ENCODE measurements at places on chromosomes 16 and 17.
A peak's percentile ranks its signal among the peaks of the same experiment; 100 is the strongest.

DNA sequence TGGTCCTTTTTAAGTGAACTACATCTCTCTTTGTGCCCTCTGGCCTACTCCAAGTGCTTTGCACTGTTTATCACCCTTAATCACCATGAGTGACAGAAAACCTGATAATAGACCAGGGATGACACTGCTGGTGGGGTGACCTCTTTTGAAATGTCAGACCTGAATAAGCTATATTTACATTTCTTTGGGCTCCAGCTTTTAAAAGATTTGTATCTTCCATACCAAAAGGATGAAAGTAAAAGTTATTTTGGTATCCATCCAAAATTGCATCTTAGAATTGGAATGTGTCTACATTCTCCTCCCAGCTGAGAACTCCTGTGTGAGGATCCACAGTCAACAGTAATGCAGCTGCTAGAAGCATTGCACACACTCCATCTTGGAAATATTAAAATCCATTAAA is 370.0 kb downstream of the CDH11 start:
- no peak for DNase-seq

DNA sequence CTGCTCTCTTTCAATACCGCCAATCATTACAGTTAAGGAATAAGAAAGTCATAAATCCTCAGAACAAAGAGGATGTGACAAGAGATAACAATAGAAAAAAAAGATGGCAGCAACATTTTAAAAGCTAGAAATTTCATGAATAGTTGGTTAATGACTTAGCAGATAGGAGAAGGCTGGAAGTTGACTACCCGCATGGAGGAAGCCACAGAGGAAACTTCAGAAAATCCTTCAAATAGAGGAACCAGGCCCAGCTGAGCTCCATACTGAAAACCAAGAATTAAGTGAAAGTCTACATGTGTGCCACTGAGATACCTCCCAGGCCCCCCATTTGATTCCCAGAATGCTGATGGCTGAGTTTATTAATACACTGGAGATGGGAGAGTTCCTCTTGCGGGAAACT is 109.3 kb downstream of the GSG1L start:
- DNase-seq: no peak

- no peak for DNase-seq
These were observed 40.2 kb downstream of the GPT2 start for GRCh38 chr16:46924402-46924801.

- no peak for DNase-seq
These were observed 310.3 kb upstream of the DYNLRB2 start for GRCh38 chr16:80230328-80231120.

GRCh38 chr17:18218756-18219415 is 6.5 kb upstream of the LLGL1 start:
- DNase-seq: no peak

DNA sequence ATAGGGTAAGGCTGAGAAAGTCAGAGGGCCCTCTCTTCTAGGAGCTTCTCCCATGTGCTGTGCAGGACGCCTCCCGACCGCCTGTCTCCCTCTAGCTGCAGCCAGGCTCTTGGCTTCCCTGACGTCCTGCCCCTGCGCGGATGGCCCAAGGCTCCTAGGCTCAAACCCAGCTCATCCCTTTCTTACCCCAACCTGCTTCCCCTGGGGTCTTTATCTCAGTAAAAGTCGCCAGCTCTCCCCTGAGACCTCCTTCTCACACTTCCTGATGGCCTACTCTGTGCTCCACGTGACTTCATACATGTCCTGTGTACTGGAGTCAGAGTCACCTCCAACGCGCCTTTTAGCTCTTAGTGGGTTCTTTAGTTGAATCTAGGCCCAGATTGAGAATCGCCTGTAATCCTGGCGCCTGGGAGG is 1.1 kb upstream of the ZNF747 start:
- peak; percentile 48 for DNase-seq

- no peak for DNase-seq
These were observed 22.8 kb upstream of the RASD1 start for GRCh38 chr17:17518951-17519350.

DNA sequence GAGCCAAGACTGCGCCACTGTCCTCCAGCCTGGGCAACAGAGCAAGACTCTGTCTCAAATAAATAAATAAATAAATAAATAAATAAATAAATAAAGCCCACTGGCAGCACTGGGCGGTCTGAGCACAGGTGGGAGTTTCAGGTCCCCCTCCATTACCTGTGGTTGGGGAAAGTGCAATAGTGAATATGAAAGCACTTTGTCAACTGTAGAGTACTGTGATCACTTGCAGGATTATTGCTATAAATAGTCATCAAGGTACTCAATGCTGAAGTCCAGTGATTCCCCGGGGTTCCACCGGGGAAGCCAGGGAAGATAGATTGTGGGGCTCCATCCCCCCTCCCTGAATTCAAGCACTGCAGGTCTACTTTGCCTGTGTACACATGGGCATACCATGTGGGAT is 42.7 kb upstream of the CPNE2 start:
- no peak for DNase-seq

GRCh38 chr16:54946909-54947308 is 16.2 kb downstream of the IRX5 start:
- no peak for DNase-seq

DNA sequence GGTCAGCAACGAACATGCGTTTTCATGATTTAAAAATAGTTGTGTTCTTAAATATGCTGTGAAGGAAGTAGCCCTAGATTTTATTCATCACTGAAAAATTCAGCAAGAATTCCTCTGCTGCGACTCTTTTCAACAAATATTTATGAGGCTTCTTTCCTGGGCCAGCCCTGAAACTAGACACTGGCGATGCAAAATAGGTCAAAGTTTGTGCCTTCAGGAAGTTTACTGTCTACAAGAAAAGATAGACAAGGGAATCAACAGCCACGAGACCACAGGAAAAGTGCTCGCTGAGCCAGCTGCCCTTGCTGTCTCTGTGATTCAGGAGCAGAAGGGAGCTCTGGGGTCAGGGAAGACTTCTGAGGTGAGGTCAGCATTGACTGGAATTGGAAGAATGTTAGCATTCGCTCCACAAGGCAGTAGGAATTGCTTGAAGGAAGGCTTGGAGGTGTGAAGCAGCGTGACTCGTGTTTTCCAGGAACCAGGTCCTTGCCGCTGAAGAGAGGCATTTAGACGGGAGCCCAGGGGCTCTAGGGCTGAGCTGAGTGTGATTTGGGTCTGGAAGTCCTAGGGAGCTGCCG is 1.9 kb upstream of the RPL26 start:
- DNase-seq: no peak

DNA sequence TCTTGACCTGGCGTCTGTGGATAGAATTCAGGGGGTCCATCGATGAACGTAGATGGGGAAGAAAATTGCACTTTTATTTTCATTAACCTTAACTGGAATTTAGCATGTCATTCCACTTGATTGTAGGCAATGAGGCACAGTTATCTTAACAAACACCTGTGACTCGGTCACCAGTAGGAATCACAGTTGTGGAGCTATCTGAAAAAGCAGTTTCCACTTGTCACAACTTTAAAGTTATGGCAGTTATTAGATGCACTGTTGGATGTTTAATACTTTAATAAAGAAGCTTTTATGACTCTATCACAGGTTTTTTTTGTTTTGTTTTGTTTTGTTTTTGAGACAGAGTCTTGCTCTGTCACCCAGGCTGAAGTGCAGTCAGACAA is 83.7 kb upstream of the LGALS9 start:
- no peak for DNase-seq

GRCh38 chr16:57643147-57643874 is 14.9 kb downstream of the ADGRG1 start:
- DNase-seq: no peak

GRCh38 chr17:67022451-67022810 is 21.9 kb upstream of the CACNG1 start:
- DNase-seq: no peak

DNA sequence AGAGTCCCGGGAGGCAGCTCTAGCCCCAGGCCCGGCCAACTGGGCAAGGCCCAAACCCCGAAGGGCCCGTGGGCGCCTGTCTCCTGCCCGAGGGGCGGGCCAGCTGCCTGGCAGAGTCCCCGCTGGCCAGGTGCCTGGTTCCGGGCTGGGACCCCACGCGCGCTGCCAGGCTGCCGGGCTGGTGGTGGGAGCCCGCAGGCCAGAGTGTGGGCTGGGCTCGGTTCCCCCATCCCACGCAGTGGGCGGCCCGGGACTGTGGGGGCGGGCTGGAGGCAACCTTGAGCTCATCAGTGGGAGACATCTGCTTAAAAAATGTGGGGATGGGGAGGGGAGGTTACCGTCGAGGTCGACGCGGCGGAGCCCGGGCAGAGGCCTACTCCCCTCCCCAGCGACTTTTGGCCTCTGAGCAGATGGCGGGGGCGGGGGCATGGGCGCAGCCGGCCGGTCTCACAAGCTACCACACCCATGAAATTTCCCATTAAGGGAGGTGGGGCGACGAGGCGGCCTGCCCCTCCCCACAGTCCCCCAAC is 176.4 kb upstream of the GSE1 start:
- DNase-seq: no peak

DNA sequence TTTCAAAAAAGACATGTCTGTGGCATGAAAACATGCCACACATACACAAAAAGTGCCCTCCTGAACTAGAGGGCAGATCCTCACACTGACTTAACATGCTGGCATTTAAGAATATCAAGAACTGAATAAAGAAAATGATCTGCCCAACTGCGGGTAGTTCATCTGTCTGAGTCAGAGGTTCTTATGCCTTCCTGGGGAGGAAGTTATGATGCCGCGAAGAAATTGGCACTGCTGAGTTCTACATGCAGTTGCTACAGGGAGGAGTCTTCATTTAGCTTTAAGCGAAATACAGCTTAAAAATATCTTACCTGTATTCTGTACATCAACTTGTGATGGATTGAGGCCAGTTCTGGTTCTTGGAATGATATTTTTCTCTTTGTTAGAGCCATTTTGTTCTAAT is 6.3 kb downstream of the ALDH3A2 start:
- no peak for DNase-seq

GRCh38 chr17:64354396-64354795 is 36.3 kb downstream of the PECAM1 start:
- DNase-seq: no peak

- no peak for DNase-seq
These were observed 5.4 kb downstream of the CTRL start for GRCh38 chr16:67926181-67926750.

GRCh38 chr16:50282955-50283631 is 16.7 kb downstream of the ADCY7 start:
- no peak for DNase-seq

DNA sequence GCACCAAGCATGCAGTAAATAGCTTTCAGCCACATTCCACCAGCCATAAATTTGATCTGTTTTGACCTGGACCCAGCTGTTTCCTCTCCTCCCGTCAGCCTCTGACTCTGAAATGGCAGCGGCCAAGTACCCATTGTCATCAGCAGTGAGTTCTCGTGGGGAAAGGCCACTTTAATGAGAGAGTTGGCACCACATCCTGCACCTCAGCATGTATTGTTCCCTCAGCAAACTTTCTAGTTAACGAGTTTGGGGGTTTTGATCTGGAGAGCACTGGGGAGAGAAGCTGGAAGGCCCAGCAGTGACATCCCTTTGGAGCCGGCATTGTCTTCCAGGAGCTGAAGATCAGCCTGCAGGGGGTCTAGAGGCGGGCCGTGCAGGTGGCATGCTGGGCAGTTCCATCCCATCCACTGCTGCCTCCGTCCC is 84.9 kb downstream of the RPA1 start:
- DNase-seq: no peak

DNA sequence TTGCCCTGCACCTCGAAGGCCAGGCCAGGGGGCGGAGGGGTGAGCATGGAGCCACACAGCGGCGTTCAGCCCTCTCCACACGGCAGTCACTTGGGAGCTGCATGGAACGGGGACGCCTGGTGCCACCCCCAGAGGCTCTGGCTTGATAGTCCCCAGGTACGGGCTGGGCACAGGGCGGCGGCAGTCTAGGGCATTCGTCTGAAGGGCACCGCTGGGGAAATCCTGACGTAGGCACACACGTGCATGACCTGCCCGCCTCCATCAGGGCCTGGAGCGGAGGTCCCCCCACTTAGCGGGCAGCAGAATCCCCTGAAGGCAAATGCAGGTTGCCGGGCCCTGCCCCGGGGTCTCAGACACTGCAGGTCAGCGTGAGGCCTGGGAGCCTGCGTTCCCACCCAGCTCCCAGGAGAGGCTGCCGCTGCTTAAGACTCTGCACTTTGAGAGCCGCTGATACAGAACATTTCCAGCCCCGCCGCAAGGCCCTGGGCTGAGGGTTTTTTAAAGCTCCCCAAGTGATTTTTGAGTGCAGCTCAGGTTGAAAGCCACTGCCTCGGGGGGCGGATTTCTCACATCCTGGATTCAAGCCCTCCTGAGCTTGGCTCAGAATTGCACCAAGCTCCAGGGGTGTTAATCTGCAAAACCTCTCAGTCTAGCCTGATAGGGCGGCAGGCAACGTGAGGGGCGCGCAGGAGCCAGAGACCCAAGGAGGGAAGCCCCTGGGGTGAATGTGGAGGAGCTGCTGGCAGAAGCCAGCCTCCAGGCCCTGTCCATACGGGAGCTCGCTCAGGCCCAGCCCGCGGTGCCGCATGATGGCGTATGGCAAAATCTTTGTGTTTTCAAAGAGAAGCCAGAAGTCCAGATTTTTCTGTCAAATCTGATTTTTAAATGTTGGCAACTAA is 182.3 kb upstream of the GSE1 start:
- no peak for DNase-seq

DNA sequence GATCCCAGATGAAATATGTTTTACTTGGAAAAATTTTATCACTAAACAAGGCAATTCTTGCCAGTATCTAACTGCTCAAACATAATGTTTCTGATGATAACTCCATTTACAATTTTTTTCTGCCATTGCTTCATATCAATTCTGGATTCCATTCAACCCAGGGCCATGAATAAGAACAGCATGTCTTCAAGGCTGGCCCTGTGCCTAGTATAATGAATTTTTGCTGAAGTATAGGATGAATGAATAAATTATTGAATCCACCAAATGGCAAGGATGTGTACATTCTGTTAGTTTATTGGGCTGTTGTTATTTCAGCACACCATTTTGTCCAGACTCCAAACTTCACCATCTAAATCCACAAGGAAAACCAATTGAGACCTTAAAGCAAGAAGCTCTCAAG is 414.7 kb downstream of the HS3ST3B1 start:
- no peak for DNase-seq

DNA sequence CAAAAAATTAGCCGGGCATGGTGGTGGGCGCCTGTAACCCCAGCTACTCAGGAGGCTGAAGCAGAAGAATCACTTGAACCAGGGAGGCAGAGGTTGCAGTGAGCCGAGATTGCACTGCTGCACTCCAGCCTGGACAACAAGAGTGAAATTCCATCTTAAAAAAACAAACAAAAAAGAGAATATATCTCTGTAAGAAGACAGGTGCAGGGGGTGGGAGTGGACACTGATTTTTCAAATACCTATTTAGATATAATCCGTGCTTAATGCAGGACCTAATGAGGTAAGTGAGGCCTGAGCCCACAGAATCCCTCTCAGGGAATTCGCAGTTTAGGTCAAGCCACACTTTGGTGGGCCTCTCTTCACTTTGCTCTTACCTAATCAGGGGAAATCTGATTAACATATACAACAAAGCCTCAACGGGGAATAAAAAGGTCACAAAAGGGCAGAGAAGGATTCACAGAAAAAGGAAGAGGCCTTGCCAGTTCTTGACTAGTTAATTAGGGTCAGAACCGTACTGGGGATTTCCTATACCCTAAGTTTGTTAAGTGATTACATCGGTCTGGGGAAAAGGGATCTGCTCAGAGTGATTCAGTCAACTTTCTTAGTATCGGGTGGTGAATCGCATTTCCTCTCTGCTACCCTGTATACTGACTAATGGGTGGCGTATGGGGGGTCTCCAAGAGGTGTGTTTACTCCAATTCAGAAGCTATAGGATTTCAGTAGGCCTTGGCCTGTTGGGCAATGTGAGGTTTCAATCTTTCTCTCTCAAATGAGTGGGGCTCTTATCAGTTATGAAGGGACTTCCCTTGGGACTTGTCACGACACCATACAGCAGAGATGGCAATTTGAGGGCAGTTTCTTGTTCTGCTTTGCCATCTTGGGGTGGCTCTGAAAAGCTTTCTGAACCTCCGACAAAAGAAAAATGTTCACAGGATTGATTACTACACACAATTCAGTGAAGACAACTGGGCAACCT is 1.9 kb upstream of the NFAT5 start:
- peak; percentile 42 for DNase-seq

Measured in activated T-helper 1 cell treated with anti-CD3 and anti-CD28 coated beads, Interleukin-2, amount 50 U/mL, for 16 hours (primary cell).